ENCODE measurements at places on chromosomes 7 and 10. TPM values are rescaled to one million over a fixed set of nuclear protein-coding genes. Genes with fewer than 3 reads are reported as not detected.
A peak's percentile ranks its signal among the peaks of the same experiment; 100 is the strongest.

The C10orf67 gene
- total RNA-seq, result 0.17 TPM

The OR2A42 gene
- total RNA-seq, result not detected

The SPACDR gene
- 1.4 TPM for total RNA-seq

The ANKRD2 gene
- total RNA-seq, result not detected

The OR2F2 gene
- total RNA-seq, result not detected

The PTPN12 gene
- 69.1 TPM for total RNA-seq

The TLL2 gene
- total RNA-seq, result 0.85 TPM

The NXPH1 gene
- total RNA-seq, result 0.29 TPM

GRCh38 chr10:6068006-6068405 is 5.8 kb upstream of the IL2RA start:
- H3K27ac ChIP-seq, result no peak overlapping the region
- H3K4me1 ChIP-seq, result no peaks in the 10 kb centered on the region
- no peak for DNase-seq

DNA sequence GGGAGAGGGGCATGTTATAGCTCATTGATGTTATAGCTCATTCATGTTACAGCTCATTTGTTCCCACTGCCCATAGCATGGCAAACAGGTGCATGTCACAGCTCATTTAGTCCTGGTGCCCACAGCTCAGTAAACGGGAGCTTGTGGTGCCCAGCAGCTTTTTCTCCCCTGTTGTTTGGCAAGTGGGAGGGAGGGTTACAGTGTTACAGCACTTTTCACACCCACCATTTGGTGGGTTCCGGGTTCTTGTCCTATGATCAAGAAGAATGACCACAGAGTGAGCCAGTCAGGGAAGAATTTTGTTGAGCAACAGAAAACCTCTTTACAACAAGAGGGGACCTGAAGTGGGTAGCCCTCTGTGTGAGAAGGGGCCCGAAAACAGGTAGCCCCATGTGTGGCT is 162.8 kb upstream of the CSTF2T start:
- H3K27me3 ChIP-seq, result no peaks in the 10 kb centered on the region
- no peak overlapping the region for H3K4me3 ChIP-seq
- H3K36me3 ChIP-seq, result no peaks in the 10 kb centered on the region
- H3K27ac ChIP-seq, result no peak overlapping the region
- DNase-seq, result no peak

- peaks cover 17% of the 10 kb centered on the region for H3K36me3 ChIP-seq
- H3K4me3 ChIP-seq, result no peak overlapping the region
- no peak for DNase-seq
- H3K27ac ChIP-seq, result no peak overlapping the region
- H3K27me3 ChIP-seq, result no peaks in the 10 kb centered on the region
Measured at GRCh38 chr10:24650669-24651391, 72.9 kb downstream of the ARHGAP21 start.

DNA sequence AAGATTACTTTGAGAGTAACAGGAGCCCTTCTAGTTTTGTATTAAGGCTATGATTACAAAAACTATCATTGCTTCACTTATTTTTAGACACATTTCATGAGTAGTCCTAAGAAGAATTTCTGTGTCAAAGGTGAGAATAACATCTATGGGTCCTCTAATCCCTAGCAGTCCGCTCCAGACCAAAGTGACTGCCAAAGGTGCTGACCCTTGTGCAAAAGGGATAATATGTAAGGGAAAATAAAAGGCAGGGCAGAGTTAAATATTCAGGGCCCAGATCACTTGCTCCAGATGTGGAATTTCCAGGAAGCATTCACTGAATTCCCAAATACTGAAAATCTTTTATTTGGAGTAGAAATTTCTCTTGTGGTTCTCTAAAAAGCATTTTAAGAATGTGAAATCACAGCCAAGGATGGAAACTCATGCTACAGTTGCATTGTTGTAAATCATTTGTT is 29.3 kb downstream of the RHOBTB1 start:
- H3K4me1 ChIP-seq, result peaks cover 4% of the 10 kb centered on the region
- peaks cover 32% of the 10 kb centered on the region for H3K36me3 ChIP-seq
- no peak overlapping the region for H3K4me3 ChIP-seq
- H3K27me3 ChIP-seq, result no peaks in the 10 kb centered on the region
- no peak overlapping the region for H3K27ac ChIP-seq

DNA sequence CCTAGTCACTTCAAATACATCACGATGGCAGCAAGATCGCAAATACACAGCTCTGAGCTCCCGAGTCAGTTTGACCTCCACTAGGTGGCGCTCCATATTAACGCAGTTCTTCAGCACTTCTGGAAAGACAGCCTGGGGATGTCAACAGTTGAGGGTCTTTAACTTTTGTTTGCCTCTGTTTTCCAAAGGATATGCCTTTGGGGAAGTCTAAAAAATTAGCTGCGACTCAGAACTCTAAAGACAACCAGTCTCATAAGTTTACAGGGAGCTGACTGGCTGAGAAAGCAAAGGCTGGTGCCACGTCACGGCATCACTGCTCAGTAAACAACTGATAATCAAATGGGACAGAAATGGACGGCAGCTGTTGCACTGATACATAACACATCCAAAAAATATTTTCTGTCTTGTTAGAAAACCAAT is 458.8 kb downstream of the SORCS1 start:
- H3K4me1 ChIP-seq, result peaks cover 16% of the 10 kb centered on the region
- no peaks in the 10 kb centered on the region for H3K36me3 ChIP-seq
- peaks cover 17% of the 10 kb centered on the region for H3K27me3 ChIP-seq
- no peak overlapping the region for H3K27ac ChIP-seq
- DNase-seq, result peak; percentile 72

DNA sequence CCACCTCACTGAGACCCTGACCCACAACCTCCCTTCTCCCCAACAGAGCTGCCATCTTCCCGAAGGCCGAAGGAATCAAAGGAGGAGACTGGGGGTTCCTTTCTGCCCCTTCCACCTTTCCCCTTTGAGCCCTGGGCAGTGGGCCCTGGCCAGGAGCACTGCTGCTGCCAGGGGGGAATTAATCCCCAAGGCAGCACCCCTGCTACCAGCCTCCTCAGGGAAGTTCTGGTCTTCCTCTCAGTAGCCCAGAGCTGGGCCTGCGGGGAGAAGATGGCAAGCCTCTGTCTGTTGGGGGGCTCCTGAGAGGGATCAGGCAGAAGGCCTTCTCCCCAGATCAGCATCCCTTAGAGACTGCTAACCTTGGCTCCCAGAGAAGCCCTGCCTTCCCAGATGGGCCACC is 25.5 kb downstream of the DPCD start:
- no peak for DNase-seq
- H3K27me3 ChIP-seq, result no peaks in the 10 kb centered on the region
- H3K4me3 ChIP-seq, result no peak overlapping the region
- peaks cover 4% of the 10 kb centered on the region for H3K36me3 ChIP-seq
- H3K4me1 ChIP-seq, result peaks cover 8% of the 10 kb centered on the region

DNA sequence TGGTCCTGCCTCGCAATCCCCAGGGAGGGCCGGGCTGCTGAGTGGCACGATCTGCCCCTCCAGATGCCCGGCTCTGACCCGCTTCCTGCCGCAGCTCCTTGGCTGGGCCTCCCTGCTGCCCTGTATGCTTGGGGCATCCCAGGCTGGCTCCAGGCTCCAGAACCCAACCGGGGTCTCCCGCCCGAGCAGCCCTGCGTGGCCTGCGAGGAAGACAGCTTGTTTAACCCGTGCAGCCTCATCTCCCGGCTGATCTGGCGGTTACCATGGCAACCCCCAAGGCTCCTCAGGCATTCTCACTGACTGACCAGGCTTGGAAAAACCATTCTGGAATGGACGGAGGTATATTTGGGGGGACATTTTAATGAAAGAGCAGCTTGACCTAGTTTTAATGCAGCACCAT is 232.4 kb upstream of the MYO3A start:
- no peak for DNase-seq
- peaks cover 9% of the 10 kb centered on the region for H3K4me1 ChIP-seq
- H3K4me3 ChIP-seq, result no peak overlapping the region
- H3K27me3 ChIP-seq, result no peaks in the 10 kb centered on the region

DNA sequence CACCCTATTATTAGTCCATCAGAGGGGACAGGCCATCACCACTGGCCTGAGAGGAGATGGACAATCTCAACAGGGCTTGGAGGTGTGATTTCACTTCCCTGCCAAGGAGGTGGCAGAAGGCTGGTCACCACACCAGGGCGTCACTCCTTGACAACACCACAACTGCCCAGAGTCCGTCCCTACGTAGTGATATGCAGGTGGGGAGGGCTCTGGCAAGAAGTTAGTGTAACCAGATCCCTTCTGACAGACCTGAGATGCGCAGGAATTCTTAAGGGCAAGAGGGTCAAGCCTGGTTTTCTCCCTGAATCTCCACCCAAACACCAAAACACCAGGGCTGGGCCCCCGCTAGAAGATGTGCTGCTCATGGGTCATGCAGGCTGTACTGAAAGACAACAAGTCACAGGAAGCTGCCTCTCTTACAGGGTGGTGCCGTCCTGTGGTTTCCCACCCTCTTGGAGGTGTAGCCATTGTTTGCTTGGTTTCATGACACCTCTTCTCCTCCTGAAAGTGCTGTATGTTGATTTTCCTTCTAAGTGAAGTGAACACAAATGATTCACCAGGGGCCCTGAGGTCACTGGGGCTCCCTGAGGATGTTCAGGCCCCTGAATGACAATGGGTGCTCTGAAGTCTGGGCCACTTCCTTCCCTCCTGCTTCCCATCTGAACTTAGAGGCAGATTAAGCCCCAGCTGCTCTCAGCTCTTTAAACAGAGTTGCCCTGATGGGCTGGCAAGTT is 27.1 kb downstream of the ATXN7L1 start:
- no peaks in the 10 kb centered on the region for H3K27me3 ChIP-seq
- no peak overlapping the region for H3K27ac ChIP-seq
- H3K4me1 ChIP-seq, result peaks cover 23% of the 10 kb centered on the region
- no peak for DNase-seq

DNA sequence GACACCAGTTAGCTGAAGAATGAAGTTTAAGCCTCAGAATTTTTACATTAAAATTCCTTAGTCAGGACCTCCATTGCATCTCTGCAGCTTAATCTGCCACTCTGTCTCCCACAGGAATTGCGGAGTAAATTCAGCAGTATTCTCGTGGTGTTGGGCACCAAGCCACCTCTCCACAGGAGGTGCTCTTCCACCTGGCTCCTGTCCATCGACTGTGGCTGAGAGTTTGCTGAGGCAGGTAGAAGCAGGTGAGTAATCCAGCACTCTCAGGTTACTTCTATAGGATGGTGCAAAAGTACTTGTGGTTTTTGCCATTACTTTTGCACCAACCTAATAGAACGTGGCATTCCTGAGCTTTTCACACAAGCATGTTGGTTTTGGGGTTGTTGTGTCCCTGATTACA is 134.1 kb downstream of the GFRA1 start:
- no peak overlapping the region for H3K4me3 ChIP-seq
- DNase-seq, result no peak
- peaks cover 34% of the 10 kb centered on the region for H3K4me1 ChIP-seq
- H3K36me3 ChIP-seq, result peaks cover 3% of the 10 kb centered on the region
- H3K27me3 ChIP-seq, result peaks cover 16% of the 10 kb centered on the region

- no peaks in the 10 kb centered on the region for H3K36me3 ChIP-seq
- no peak overlapping the region for H3K4me3 ChIP-seq
- H3K27ac ChIP-seq, result no peak overlapping the region
Measured at GRCh38 chr7:14754631-14755030, 147.9 kb downstream of the DGKB start.

DNA sequence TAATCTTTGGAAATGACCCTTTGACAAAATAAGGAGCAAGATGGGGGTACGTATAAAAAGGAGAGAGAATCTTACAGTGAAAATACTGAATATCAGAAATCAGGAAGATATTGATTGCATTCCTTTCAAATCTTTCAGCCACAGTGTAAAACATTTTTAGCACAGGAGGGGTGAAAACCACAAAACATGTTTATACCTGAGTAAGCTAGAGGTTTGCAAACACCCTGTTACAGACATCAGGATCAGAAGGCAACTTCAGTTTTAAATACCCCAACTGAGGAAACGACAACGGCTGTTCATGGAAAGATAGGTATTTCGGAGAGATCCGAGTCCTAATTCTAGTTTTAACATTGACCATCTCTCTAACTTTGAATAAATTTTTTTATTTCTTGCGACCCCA is 69.1 kb upstream of the ITGB1 start:
- no peaks in the 10 kb centered on the region for H3K4me1 ChIP-seq
- no peak overlapping the region for H3K4me3 ChIP-seq
- no peak for DNase-seq
- H3K36me3 ChIP-seq, result no peaks in the 10 kb centered on the region
- H3K27me3 ChIP-seq, result peaks cover 5% of the 10 kb centered on the region
- H3K27ac ChIP-seq, result no peak overlapping the region

GRCh38 chr10:62234077-62234605 is 34.5 kb downstream of the RTKN2 start:
- peaks cover 6% of the 10 kb centered on the region for H3K4me1 ChIP-seq
- no peaks in the 10 kb centered on the region for H3K27me3 ChIP-seq
- peaks cover 3% of the 10 kb centered on the region for H3K36me3 ChIP-seq
- no peak overlapping the region for H3K4me3 ChIP-seq
- DNase-seq, result no peak

DNA sequence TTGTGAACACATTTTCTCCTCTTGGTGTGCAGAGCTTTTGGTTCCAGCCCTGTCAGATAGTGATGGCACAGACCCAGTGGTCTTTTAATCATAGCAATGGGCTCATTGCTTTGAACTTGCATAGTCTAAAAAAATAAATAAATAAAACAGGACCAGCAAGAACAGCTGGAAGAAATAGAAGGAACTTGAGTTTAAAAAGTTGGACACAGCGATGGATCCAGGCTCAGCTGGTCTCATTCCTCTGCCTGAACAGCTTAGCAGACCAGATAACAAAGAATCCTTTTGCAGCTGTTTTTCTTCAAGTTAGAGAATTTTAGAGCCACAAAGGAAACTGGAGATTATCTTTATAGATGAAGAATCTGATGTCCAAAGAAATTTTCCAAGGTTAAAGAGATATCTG is 1005.6 kb downstream of the LRMDA start:
- no peak overlapping the region for H3K4me3 ChIP-seq
- peaks cover 12% of the 10 kb centered on the region for H3K27me3 ChIP-seq
- H3K36me3 ChIP-seq, result no peaks in the 10 kb centered on the region
- DNase-seq, result no peak
- H3K4me1 ChIP-seq, result peaks cover 18% of the 10 kb centered on the region

- DNase-seq, result no peak
- peaks cover 4% of the 10 kb centered on the region for H3K36me3 ChIP-seq
- no peak overlapping the region for H3K27ac ChIP-seq
- H3K4me1 ChIP-seq, result peaks cover 6% of the 10 kb centered on the region
- H3K4me3 ChIP-seq, result no peak overlapping the region
Measured at GRCh38 chr10:20877986-20878983, 18.8 kb downstream of the NEBL start.

DNA sequence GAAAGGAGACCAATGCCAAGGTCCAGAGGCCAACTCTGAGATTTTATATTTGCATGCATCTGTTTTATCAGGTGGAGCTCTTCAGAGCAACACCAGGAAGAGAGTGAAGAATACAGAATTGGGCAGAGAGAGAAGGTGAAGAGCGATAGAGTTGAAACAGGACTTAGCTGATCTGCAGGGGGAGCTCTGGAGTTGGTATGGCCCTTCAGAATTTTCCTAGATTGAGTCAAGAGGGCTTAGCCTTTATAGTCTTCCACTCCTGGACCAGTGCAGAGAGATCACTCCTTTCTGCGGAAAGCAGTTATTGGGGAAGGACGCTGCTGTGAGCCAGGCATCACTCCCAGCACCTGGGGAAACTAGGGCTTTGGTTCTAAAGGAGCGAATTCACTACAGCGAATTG is 105.0 kb upstream of the DGKB start:
- no peaks in the 10 kb centered on the region for H3K4me1 ChIP-seq
- H3K27ac ChIP-seq, result no peak overlapping the region
- no peaks in the 10 kb centered on the region for H3K27me3 ChIP-seq
- no peaks in the 10 kb centered on the region for H3K36me3 ChIP-seq
- H3K4me3 ChIP-seq, result no peak overlapping the region
- no peak for DNase-seq

All from type B pancreatic cell (in vitro differentiated cells).